ENCODE measurements at places on chromosomes 2 and 18.
A peak's percentile ranks its signal among the peaks of the same experiment; 100 is the strongest.

DNA sequence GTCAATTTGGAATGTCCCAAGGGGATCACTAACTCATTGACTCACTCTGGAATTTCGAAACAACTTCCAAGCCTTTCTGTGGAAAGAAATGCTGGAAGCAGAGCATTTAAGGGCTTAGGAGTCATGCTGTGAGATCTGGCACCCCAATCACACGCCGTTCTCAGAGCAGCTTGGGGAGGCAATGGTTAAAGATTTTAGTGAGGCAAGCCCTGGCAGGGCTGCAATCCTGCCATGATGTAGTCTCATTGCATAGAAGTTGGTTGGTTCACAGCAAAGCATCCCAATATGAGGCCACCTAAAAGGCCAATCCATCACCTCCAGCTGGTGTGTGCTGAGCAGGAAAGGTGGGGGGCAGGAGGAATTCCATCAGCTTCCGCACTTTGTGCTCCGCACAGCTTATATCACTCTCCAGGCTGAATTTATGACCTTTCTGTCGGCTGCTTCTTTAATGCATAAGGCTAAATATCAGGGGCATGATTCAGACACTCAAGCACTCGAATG is 1043.9 kb upstream of the POU3F3 start:
- no peak for DNase-seq

- DNase-seq = no peak
These were observed 29.4 kb downstream of the KANSL3 start for GRCh38 chr2:96608469-96609455.

DNA sequence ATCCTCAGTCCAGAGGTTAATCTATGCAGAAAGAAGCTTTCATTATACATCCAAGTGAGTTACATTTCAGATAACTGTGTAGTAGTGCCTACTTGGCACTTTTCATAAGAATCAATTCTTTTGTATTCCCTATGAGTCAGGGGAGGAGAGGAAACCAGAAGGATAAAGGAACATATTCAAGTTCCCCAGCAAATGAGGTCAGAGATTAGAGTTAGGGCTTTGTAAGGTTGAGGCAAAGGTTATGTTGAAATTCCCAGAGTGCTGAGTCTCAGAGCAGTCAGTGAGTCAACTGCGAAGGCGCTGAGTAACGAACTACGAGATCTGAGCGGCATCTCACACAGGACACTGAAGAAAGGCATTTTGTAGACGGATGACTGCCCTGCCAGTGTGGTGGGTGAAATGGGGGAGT is 25.1 kb upstream of the ME2 start:
- peak; percentile 22 for DNase-seq

GRCh38 chr2:81007104-81007503 is 702.6 kb upstream of the LRRTM1 start:
- DNase-seq = no peak

- no peak for DNase-seq
These were observed 29.5 kb downstream of the MARCO start for GRCh38 chr2:118971245-118972122.

DNA sequence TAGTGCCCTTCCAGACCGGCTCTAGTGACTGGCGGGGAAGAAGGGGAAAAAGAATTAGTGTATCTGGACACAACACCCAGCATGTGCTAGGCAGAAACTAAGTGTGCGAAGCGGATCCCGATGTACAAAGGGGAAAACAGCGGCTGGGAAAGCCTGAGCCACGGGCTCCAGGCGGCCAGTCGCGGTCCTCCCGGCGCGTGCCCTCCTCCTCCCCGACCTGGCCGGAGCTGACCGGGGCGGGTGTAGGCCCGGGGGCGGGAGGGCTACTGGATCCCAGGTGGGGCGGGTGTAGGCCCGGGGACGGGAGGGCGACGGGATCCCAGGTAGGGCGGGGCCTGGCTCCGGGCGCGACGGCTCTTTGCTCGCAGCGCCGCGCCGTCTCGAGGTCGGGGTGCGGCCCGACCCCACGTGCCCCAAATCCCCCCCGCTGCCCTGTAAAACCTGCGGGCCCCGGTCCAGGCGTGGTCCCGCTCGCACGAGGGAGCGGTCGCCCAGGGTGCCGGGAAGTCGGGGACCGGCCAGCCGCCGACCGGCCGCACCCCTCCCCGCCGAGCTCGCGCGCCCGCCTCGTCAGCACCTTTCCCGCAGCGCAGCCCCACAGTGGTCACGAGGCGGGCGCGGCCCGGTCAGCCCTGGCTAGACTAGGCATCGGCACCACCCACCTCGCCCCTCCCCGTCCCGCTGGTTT is 48.8 kb downstream of the C2orf42 start:
- no peak for DNase-seq
